Activated CD8-positive, alpha-beta memory T cell treated with anti-CD3 and anti-CD28 coated beads, Interleukin-2, amount 10 ng/mL, durations not matched to agents 7 days and 5 days (primary cell): ENCODE measurements at places on chromosomes 2 and 18.
A peak's percentile ranks its signal among the peaks of the same experiment; 100 is the strongest.

GRCh38 chr2:62577994-62578781 is 72.2 kb upstream of the TMEM17 start:
- DNase-seq, result no peak

DNA sequence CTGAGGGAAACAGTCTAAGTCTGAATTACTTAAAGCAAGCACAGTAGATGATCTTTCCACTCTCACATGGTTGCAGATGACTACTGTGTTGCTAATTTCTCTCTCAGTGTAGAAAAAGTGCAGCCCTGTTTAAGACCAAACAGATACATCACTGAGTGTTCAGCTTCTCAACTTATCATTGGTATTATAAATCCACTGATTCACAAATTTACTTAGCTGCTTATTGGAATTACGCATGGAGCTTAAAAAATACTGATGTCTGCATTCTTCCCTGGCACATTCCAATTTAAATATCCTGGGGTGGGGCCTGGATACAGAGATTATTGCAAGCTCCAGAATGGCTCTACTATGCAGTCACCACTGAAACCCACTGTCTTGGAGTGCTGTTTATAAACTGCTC is 411.2 kb downstream of the RND3 start:
- no peak for DNase-seq

DNA sequence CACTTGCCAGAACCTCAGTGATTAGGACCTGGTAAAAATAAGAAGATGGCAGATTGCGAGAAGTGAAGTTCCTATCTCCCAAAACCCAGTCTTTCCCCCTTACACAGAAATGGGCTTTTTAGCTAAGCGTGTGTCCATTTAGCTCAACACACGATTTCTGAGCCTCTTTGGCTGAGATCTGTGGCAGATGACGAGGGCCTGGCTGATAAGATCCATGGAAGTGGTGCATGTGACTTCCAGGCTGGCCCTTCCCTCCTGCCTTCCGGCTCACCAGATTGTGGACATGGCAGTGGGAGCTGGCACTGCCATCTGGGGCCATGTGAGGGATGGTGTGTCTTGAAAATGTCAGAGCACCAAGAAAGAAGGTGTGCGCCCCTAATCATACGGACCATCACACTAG is 41.0 kb upstream of the ZFP36L2 start:
- no peak for DNase-seq

- no peak for DNase-seq
Measured at GRCh38 chr2:49770919-49771318, 616.6 kb upstream of the FSHR start.

DNA sequence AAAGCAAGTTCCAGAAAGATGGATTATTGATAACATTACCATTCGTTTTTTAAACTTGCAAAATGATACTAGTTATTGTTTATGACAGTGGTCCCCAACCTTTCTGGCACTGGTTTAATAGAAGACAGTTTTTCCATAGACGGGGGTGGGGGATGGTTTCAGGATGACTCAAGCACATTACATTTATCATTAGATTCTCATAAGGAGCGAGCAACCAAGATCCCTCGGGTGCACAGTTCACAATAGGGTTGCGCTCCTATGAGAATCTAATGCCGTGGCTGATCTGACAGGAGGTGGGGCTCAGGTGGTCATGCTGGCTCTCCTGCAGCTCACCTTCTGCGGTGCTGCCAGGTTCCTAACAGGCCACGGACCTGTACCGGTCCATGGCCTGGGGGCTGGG is 86.2 kb downstream of the BCL2 start:
- DNase-seq, result no peak

DNA sequence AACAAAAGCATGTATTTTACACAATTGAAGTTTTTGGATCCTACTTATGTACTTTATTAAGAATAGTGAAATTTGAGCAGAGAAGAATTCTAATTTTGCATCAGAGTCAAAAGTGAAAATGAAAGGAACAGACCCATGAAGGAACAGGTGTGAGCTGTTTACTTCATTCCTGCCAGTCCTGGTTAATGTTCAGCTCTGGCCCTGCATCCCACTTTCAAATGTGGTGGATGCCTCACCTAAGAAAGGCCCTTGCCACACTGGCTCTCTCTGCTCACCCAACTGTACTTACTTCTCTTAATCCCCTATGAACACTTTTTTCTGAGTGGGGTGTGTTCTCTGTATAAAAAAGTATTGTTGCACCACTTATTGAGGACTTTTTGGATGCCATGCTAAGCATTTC is 22.2 kb downstream of the FAM110C start:
- DNase-seq, result no peak

DNA sequence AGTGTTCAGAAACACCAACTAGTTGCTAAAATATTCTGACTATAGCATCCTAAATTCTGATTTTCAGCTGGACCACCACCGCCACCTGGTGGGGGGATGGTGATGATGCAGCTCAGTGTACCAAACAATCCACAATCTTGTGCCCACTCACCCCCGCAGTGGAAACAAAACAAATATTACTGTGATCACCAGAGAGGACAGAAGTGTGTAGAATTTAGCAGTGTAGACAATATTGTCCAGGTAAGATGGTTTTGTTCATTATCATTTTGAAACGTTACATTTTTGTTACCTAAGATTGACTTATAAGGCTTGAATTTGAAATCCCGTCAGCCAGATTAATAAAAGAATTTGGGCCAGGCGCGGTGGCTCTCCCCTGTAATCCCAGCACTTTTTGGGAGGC is 31.7 kb upstream of the UBXN4 start:
- peak; percentile 75 for DNase-seq

DNA sequence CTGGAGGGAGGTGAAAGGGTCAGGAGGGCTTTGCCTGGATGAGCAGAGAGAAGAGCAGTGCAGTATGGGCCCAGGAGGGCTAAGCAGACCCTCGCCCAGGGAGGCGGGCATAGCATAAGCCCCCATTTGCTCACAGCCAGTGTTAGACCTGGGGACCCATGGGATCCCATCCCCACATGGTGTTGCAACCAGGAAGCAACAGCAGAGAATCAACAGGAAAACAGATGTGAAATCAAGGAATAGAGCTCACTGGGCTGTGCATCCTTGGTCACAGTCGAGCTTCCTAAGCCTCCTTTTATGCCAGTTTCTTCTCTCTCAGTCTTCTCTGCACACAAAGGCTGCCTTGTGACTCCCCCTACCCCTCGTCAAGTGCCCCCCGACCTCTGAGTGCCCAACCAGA is 19.9 kb downstream of the ASB18 start:
- DNase-seq, result no peak

DNA sequence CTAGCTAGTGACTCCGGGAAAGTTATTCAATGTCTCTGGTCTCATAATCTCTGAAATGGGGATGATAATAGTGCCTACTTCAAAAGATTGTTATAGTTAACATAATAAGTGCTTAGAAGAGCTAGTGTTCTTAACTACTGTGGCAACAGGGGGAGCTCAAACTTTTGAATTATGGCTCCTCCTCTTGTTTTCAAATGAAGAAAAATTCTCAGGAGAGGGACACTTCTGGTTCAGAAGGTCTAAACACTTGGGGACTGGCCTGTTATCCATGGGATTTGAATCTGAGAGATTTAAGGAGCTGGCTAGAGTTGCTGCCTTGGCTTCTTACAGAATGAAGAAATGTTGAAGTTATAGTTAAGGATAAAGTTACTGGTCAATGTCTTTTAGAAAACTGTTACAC is 92.2 kb upstream of the ITGB6 start:
- no peak for DNase-seq

DNA sequence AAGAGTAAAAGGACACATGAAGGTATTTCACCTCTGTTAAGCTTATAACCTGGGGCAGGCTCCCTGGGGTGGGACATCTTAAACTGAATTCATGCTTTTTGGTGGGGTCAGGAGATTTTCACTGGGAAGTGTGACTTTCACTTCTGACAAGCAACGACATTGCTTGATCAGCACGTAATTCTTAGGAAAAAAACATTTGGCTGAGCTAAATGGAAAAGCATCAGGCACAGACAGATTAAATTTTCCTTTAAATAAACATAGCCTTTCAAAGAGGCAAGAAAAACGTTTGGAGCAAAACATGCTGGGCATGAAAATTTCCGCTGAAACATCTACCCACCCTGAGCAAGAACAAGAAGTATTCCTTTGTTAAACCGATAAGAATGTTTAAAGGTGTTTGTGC is 674.0 kb upstream of the CELF4 start:
- no peak for DNase-seq

GRCh38 chr2:171293661-171294060 is 133.0 kb upstream of the TLK1 start:
- no peak for DNase-seq

DNA sequence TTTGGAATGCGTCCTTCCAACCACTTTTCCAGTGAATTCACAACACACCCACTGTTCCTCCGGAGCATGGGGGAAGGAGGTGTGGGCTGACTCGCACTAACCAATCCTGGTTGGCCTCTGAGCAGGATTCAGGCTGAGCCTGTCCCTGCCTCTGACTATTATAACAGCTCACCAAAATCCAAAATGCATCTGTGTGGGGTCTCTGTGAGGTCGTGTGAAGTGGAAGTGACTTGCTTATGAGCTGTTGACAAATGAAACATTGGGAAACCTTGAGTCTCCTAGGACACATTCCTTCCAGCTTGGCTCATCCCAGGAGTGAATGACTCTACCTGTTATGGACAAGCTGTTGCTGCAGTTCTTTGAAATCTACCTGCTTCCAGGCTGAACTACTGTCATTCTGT is 1.5 kb downstream of the CIDEA start:
- no peak for DNase-seq

GRCh38 chr2:174376967-174377366 is 18.6 kb upstream of the SCRN3 start:
- DNase-seq, result no peak

DNA sequence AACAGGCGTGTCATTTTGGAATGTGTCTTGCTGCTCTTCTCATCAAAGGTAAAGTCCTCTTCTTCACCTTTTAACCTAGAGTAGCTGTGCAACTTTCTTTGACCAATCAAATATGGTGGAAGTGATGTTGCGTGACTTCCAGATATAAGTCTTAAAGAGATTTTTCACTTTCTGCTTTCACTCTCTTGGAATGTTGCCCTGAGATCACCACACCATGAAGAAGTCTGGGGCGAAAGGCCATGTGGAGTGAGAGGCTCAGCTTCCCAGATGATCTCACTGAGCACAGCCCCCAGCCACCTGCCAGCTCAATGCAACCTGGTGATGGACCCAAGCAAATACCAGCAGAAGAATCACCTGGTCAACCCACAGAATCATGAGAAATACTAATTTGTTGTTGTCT is 7.1 kb upstream of the GALNT3 start:
- DNase-seq, result no peak

DNA sequence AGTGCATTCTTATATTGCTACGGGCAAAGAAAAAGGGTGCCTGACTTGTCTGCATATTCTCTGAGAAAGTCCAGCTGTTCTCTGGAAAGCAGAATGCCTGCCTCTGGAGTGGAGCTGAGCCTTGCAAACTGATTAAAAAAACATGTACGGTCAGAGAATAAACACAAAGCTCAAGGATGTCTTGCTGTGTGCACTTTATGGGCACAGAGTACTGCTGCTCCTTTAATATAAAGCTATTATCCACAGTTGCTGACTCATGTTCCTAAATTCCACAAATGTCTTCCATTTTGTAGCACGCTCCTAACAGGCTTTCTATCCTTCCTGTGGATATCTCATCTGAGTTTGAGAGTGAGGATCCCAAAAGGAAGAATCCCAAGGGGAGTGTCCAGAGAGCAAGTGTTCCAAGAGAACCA is 229.0 kb downstream of the MREG start:
- DNase-seq, result no peak

GRCh38 chr2:64865073-64865830 is 123.9 kb upstream of the SLC1A4 start:
- peak; percentile 69 for DNase-seq

DNA sequence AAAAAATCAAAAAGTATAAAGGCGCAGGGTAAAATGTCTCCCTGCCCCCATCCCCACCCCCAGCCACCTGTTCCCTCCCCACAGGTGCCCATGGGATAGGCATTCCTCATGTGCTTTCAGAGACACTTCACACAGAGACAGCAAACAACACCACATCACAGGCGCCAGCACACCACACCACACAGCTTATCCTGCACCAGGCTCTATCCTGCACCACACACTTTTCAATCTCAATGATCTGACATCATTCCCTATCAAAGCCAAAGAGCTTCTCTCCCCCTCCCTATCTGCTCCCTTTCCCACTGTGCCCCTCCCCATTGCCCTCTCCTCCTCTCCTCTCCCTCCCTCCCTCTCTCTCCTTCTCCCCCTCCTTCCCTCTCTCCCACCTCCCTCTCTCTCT is 15.5 kb downstream of the FAM178B start:
- DNase-seq, result no peak

- DNase-seq, result no peak
Measured at GRCh38 chr2:27241761-27242613, 20.9 kb downstream of the SLC30A3 start.

DNA sequence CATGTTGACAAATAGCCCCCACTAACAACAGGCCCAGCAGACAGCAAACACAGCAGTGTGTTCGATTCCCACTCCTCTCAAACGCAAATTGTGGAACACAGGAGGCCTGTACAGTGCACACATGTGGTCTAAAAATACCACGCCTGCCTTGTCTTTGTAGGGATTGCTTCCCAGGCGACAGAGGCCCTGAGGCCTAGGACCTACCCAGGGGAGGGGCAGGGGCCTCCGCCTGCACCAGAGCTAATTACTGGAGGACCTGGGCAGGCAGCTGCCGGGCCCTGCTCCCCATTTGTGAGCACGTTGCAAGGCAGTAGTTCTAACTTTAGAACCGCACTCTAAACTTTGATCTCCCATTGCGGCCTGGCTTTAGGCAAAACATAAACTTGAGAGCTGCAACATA is 316.0 kb downstream of the TXNL1 start:
- no peak for DNase-seq

GRCh38 chr2:167504061-167504460 is 615.8 kb downstream of the XIRP2 start:
- no peak for DNase-seq

DNA sequence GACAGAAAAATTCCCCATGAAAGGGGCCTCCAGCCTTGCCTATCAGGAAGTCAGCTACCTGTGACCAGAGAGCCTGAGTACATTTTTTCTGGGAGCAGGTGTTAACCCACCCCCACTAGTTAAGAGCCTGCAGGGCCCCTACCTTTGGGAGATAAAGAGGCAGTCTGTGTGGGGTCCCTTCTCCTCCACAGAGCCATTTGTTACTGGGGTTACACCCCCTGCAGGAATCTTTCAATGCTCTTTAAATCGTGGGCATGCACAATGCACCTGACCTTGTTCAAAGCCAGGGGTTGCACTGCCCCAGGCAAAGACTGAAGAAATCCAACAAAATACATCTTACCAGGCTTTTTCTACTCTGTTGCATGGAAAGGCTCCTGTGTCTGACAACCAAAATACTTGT is 15.7 kb upstream of the LYPD6 start:
- no peak for DNase-seq
